ENCODE measurements at places on chromosomes 1 and 21.

DNA sequence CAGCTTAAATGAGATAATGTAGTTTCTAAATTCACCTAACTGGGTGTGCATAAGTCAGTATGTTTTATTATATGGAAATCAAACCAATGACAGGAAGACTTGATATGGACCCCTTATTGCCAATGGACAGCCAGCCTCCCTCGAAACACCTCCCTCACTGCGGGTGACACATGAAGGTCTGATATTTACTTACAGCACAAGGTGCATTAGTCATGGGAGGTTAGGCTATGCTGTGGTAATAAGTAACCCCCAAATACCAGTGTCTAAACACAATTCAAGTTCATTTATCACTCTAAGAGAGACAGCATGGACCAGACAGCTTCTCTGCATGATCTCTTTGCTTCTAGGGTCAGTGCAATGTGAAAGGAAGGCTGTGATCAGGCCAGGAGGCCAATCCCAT, 126.0 kb upstream of the KCNJ6 start:
- no peak for DNase-seq

DNA sequence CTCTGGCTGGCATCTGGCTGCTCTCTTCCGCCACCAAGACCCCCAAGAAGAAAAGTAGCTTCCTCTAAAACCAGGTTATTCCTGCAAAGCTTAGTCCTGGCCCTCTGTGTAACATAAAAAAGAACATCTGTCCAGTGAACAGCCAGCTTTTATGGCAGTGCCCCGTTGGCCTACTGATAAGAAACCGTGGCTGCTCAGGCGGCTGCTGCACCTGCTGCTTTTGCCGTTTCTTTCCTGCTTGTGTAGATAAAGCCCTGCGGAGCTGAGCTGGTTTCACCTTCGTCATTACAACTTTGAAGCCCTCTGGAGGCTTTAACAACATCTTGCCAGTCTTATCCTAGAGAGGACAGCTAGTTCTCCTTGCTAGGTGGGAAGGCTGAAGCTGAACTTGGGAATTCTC, 20.5 kb downstream of the ELAPOR1 start:
- DNase-seq: no peak

GRCh38 chr21:33817663-33818451, 97.7 kb downstream of the ATP5PO start:
- no peak for DNase-seq

- DNase-seq: no peak
These were observed 104.2 kb downstream of the ETS2 start for GRCh38 chr21:38909929-38910328.

DNA sequence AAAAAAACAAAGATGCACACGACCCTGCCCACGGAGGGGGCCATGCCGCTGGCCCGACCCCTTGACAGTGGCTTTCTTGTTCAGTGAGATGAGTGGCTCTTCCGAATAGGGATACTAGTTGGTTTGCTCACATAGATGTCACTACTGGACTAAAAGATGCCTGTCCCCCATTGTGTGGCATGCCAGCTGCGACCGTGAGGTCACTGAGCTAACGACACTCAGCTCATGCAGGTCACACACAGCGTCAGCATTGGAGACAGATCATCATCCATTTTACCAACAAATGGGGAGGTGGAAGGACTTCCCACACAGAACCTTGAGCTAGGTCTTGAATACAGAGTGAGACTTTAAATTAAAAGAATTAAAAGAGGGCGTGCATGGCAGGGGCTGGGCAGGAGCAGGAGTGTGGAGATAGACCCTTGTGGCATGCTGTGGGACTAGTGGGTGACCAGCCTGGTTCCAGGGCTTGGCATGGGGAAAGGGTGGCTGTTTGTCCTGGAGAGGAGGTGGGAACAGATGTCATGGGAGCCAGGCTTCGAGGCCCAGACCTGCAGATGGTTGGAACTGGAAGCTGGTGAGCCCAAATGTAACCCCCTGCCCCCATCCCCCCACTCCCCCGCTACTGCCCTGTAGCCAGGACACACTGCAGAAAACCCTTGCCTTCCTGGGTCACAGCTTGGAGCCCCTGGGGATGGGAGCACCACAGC, 12.4 kb downstream of the SLC1A7 start:
- no peak for DNase-seq

DNA sequence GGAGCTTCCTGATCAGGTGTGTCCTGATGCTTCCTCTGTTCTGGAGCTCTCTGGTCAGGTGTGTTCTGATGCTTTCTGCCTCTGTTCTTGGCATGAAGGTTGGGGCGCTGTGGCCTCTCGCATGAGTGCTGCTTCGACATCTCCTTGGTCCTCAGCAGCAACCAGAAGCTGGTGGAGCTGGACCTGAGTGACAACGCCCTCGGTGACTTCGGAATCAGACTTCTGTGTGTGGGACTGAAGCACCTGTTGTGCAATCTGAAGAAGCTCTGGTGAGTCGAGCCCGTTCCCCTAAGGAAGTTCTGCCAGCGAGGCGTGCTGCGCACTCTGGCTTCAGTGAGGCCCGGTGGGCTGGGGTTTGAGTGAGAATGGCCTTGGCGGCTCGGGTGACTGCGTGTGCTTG, 18.0 kb downstream of the NLRP3 start:
- DNase-seq: no peak

Measured in stimulated activated CD8-positive, alpha-beta memory T cell treated with anti-CD3 and anti-CD28 coated beads, Interleukin-12 subunit alpha, Interleukin-12 subunit beta, amount 100 ng/mL, for 1 hour (primary cell).